Foreskin fibroblast (primary cell): ENCODE measurements at places on chromosomes 2 and 18.

- no peak for DNase-seq
Observed at GRCh38 chr2:62408241-62408677, 97.7 kb downstream of the TMEM17 start.

- DNase-seq, result no peak
Observed at GRCh38 chr18:7957297-7957696, 390.2 kb downstream of the PTPRM start.

GRCh38 chr2:71880287-71880686 is 267.4 kb downstream of the CYP26B1 start:
- no peak for DNase-seq

- no peak for DNase-seq
Observed at GRCh38 chr18:8001711-8002301, 434.7 kb downstream of the PTPRM start.

DNA sequence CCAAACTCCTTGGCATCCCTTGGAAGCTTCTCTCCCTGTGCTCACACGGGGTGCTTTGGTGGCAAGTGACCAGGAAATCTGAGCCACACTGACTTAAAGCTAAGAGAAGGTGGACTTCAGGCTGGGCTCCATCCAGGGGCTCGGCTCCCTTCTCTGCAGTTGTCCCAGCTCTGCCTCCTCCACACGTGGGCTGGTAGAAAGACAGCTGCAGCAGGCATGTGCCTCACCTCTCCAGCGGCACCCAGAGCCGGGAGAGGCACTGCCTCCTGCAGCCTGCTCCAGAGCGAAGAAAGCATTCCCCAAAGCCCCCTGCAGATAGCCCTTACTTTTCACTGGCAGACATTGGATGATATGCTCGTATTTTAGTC is 11.3 kb downstream of the KCNF1 start:
- DNase-seq, result no peak

- DNase-seq, result peak; percentile 2
Observed at GRCh38 chr2:198807131-198807530, 650.6 kb downstream of the SATB2 start.

DNA sequence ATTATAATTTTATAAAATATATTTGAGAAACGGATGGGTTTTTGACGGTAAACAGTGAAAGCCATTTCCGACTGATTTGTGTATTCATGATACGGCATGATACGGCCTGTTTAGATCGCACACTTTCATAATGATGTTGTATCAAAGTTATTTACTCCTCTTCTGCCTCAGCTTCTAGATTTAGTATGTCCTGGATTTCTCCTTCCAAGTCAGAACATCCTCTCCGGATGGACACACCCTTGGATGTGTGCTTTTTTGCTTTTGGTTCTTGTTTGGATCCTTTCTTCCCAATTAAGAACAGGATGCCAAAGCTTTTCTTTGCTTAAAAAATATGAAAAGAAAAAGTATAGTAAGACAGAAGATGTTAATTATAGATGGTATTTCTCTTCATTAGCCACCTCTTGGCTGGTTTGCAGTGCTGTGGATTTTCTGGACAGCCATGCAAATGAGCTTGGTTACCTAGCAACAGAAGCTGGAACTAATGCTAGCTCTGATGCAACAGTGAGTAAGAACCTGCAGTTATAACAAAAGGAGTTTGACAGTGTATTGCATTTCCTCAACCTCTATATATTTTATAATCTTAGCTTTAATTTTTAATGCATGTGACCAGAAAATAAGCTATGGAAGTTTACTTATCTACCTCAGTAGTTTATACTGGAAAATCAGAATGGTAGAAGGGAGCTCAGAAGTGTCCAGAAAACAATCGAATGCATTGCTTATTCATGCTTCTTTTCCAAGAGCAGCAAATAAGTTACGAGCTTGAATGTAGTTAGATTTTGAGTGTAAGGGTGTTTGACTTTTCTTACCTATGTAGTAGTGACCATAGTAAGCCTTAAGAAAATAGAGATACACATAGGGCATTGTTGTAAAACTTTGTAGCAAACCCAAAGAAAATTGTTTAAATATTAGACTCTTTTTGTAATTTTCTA is 27.9 kb downstream of the RMND5A start:
- DNase-seq, result peak; percentile 69

- DNase-seq, result peak; percentile 4
Observed at GRCh38 chr2:141508086-141508752, 622.6 kb downstream of the LRP1B start.

GRCh38 chr2:20054119-20054518 is 2.7 kb upstream of the LAPTM4A start:
- no peak for DNase-seq

- no peak for DNase-seq
Observed at GRCh38 chr18:76578571-76579300, 83.7 kb upstream of the ZNF516 start.

DNA sequence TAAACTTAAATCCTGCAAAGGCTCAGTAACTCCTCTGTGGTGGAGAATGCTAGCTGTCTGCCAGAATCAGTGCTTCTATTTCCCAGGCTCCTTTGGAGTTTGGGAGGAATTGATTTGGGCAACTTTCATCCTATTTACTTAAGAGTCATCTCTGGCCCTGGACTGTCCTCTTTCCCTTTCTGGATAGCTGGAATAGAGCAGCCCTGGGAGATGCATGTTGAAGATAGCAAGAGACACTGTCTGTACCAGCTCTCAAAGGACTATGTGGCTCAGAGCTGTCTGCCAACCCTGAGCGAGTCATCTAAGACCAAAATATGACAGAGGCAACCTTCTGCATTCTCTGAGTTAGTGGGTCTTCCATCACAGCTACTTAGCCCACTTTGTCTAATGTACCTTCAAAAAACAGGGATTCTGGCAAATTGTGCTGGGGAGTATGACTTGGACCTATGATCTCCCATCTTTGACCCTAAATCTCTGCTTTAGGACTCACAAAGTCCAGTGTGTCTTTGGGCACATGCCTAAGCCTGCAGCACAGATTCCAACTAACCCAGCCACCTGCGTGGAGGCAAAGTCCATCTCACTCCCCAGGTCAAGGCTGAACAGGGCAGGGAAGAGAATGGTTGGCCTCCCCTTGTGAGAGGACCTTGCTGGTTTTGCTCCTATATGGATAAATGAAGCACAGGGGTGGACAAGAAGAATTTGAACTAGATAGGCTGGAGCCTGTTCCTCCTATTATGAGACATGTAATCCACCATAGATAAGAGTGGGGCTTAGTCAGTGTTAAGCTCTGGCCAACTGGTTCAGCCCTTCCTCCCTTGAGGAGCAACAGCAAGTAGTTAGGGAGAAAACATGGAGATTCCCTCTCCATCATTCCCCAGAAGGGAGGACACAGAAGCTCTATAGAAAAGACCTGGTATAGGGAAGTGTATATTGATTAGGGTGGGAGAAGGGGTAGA is 99.1 kb upstream of the PELI1 start:
- DNase-seq, result no peak

DNA sequence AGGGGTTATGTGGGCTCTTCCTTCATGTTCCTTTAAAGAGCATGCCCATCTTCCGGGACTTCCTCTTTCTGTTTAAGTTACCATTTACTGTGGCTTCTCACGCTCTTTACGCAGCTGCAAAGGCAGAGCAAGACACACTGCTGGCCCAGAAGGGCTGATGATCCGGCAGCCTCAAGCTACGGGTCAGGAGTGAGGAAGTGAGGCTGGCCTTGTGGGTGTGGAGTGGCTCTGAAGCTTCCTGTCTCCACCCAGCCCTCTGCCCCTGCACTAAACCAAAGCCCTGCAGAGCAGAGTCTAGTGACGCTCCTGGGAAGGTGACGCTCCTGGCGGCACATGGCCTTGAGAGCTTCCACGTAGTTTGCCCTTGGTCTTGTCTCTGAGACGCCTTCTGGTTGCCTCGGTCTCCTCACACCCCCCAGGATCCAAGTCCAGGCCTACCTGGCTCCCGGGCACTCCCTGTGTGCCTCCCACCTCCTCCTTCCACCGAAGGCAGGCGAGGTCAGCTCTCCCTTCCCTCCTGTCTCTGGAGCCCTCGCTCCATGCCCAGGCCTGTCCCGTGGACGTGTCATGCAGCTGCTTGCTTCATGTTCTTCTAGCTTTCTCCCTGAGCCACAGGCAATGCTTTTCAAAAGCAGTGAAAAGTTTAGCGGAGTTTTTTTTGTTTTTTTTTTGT is 50.3 kb downstream of the ARL4C start:
- DNase-seq, result no peak

GRCh38 chr2:235026649-235027557 is 75.1 kb downstream of the SH3BP4 start:
- peak; percentile 48 for DNase-seq

DNA sequence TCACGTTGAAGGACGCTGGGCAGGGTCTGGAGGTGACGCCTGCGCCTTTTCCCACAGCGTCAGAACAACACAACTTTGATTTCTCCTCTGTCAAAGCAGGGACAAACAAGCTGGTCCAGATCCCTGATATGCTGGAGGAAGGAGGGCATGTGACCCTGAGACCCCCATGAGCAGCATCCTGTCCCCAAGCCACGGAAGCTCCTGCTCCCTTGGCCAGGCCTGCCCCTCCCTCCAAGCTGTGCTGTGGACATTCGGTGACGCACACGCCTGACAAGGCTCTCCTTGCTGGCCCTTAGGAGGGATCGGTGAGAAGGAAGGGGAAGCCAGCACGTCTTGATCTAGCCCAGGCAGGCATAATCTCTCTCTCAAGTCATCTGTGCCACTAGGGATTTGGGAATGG is 11.3 kb downstream of the MLPH start:
- no peak for DNase-seq

GRCh38 chr18:70107091-70107490 is 98.4 kb downstream of the RTTN start:
- DNase-seq, result no peak

DNA sequence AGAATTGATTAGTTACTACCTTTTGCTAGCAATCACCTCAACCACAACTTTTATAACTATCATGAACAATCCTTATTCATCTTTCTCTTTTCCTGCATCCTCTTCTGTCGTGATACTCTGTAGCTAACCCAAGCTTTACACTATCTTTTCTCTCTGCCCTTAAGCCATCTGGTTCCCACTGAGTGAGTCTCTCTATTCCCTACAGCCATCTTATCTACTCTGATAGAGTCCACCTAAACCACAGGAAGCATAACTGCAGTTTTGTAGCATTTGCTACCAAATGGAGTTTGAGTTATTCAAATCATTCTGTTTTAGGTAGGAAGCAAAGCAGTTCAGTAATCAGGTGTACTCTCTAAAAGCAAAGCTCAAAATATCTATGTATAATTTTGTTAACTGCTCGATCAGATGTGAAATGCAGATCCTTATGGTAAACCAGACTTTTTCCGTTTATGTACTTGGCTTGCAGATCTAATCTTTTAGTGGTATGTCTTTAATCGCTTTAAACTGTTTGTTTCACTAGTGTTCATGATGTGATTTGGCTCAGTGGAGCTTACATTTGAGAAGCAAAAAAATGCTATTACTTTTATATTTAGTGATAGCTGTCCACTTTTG is 91.0 kb downstream of the CSRNP3 start:
- DNase-seq, result no peak

GRCh38 chr2:54081574-54081973 is 33.8 kb upstream of the ACYP2 start:
- DNase-seq, result peak; percentile 19

- no peak for DNase-seq
Observed at GRCh38 chr18:44862112-44862511, 181.4 kb downstream of the SETBP1 start.

DNA sequence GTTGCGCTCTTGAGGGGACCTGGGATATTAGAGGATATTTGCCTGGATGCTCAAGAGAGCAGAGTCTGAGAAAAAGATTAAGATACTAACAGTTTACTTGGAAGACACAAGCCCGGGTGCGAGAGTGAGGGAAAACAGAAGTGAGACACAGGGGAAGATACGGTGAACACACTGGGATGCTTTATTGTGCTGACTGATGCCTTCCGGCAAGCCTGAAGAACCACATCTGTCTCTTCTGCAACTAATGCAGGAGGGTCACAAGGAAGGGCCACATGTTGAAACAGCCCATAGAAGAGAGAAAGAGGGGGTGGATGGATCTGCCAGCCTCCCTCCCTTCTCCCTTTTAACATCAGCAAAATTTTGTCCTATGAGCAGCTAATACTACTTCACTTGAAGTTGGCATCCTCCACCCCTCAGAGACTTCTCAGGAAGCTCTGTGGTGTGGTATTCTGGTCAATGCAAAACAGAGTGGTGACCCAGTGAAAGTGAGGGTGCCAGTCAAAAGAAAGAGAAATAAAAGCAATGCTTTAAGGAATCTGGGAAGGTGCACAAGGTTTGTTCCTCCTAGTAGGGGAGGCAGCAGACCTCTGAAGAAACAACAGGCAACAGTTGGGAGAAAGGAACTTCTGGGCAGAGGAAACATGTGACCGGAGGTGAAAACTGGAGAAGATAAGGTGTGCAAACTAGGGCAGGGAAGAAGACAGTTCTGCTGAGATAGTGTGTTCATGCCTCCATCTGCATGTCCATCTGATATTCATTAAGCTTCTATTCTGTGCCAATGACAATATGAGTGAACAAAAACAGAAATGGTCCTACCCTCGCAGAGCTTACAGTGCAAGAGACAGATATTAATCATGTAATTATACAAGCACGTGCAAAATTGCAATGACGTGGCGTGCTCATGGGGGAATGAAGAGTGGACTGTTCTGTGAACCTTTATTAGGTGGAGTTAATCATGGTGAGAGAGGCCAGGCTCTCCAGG is 107.1 kb downstream of the LYPD6B start:
- DNase-seq, result peak; percentile 16

- DNase-seq, result no peak
Observed at GRCh38 chr2:88082781-88083180, 15.2 kb downstream of the SMYD1 start.

DNA sequence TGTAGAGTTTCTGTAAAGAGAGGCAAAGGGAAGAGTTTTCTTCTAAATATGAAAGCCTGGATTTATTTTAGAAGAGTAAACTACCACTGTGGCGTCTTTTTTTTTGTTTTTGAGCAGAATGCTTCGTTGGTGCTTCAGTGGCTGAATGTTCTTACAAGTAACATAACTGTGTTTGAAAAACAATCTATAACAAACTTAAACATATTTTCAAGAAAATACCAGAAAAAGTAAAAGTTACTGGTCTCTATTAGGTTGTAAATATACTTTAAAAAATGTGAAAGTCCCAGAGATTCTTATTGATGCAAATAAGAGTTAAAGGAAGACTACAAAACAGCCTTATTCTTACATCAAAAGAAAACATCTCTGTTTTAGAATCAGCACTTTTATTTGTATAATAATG is 76.2 kb downstream of the NEB start:
- DNase-seq, result no peak

GRCh38 chr18:32803568-32803967 is 30.7 kb upstream of the KLHL14 start:
- DNase-seq, result no peak

DNA sequence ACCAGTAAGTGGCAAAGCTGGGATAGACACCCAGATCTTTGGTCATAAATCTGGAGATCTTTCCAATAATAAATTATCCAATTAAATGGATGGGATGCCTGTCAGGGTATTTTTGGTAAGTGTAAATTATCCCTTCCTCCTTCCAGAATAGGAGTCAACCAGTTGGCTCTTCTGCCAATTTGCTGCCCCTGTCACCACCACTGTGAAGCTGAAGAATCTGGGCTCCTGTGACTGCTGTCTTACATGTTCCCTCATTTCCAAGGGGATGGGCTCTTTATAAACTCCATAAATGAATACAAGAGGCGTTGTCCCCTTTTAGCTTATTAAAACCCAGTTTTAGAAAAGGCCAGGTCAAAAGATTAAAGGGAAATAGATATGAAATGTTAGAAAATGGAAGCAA is 17.8 kb upstream of the BMP10 start:
- no peak for DNase-seq

- DNase-seq, result no peak
Observed at GRCh38 chr2:30362468-30363081, 84.5 kb upstream of the LCLAT1 start.

- DNase-seq, result peak; percentile 77
Observed at GRCh38 chr18:31555971-31556747, 35.5 kb upstream of the TTR start.
